HFFc6 (cell line): ENCODE measurements at places on chromosomes 7 and 10.
A peak's percentile ranks its signal among the peaks of the same experiment; 100 is the strongest.

GRCh38 chr7:101598422-101598985, 30.6 kb downstream of the MYL10 start:
- no peak overlapping the region for H3K27ac ChIP-seq
- DNase-seq, result no peak
- no peak overlapping the region for H3K4me3 ChIP-seq
- no peaks in the 10 kb centered on the region for H3K36me3 ChIP-seq
- peaks cover 6% of the 10 kb centered on the region for H3K27me3 ChIP-seq

GRCh38 chr10:7388602-7389001, 22.2 kb downstream of the SFMBT2 start:
- H3K27ac ChIP-seq, result no peak overlapping the region
- peaks cover 5% of the 10 kb centered on the region; the same call in 1 of the 2 replicates for H3K36me3 ChIP-seq
- H3K27me3 ChIP-seq, result no peaks in the 10 kb centered on the region; the same call in 1 of the 2 replicates
- DNase-seq, result no peak
- H3K4me3 ChIP-seq, result no peak overlapping the region

DNA sequence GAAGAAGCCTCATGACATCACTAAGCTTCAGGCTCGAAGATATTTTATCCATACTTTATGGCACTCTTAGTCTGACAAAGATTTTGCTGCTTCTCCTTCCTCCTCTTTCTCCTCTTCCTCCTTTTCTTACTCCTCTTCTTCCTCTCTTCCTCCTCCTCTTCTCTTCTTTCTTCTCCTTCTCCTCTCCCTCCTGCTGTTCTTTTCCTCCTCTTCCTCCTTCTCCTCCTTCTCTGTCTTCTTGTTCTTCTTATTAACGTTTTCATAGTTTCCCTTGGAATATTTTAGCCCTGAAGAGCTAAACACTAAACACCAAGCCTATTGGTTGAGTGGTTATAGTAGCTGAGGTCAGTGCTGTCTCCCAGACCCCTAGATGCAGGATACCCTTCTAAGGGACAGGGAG, 137.7 kb downstream of the CREB5 start:
- H3K4me3 ChIP-seq, result no peak overlapping the region
- peaks cover 2% of the 10 kb centered on the region; the same call in 1 of the 2 replicates for H3K27me3 ChIP-seq
- no peaks in the 10 kb centered on the region for H3K4me1 ChIP-seq
- DNase-seq, result no peak

GRCh38 chr7:39622609-39623008, 763 bp upstream of the RALA start:
- H3K4me3 ChIP-seq, result peak overlapping the region; percentile 95
- no peaks in the 10 kb centered on the region for H3K27me3 ChIP-seq
- peaks cover 16% of the 10 kb centered on the region; the same call in 1 of the 2 replicates for H3K36me3 ChIP-seq
- H3K4me1 ChIP-seq, result peaks cover 68% of the 10 kb centered on the region
- H3K27ac ChIP-seq, result peak overlapping the region; percentile 87
- no peak for DNase-seq

- H3K27me3 ChIP-seq, result peaks cover 3% of the 10 kb centered on the region; the same call in 1 of the 2 replicates
- no peak overlapping the region for H3K27ac ChIP-seq
- no peak for DNase-seq
- H3K4me3 ChIP-seq, result no peak overlapping the region
- H3K36me3 ChIP-seq, result no peaks in the 10 kb centered on the region
- H3K4me1 ChIP-seq, result no peaks in the 10 kb centered on the region
Observed at GRCh38 chr10:129933456-129934092, 30.5 kb downstream of the EBF3 start.

- 0 out of 2 replicates have a peak, but pooled peaks cover 10% of the 10 kb centered on the region for H3K36me3 ChIP-seq
- H3K4me3 ChIP-seq, result peak overlapping the region; percentile 93
- DNase-seq, result no peak
Observed at GRCh38 chr7:17297243-17297642, 1.2 kb upstream of the AHR start.

GRCh38 chr10:101617102-101617823, 29.1 kb downstream of the DPCD start:
- H3K27ac ChIP-seq, result no peak overlapping the region
- H3K4me1 ChIP-seq, result peaks cover 5% of the 10 kb centered on the region; the same call in 1 of the 2 replicates
- DNase-seq, result no peak
- H3K4me3 ChIP-seq, result no peak overlapping the region
- H3K27me3 ChIP-seq, result no peaks in the 10 kb centered on the region; the same call in 1 of the 2 replicates
- 0 out of 2 replicates have a peak, but pooled peaks cover 5% of the 10 kb centered on the region for H3K36me3 ChIP-seq

DNA sequence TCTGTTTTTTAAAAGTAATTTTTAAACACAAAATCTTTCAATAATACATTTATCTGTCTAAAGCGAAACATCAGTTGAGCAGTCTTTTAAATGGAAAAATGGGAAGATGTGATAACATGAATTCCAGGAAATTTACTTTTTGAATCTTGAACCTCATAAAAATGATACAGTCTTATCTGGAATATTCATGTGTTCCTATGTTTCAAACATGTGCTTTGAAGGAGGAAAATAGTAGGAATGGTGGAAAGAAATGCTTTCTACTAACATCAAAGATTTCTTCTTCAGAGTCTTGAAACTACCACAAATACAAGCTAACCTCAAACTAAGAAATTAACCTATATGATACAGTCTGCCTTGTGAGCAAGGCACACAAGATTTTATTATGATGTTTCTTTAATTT, 317.5 kb upstream of the SEMA3A start:
- H3K27me3 ChIP-seq, result peaks cover 2% of the 10 kb centered on the region; the same call in 1 of the 2 replicates
- DNase-seq, result no peak
- no peaks in the 10 kb centered on the region for H3K36me3 ChIP-seq
- peaks cover 35% of the 10 kb centered on the region for H3K4me1 ChIP-seq
- H3K27ac ChIP-seq, result no peak overlapping the region

GRCh38 chr10:11516431-11516746, 95.1 kb downstream of the USP6NL start:
- H3K27me3 ChIP-seq, result peaks cover under 1% of the 10 kb centered on the region; the same call in 1 of the 2 replicates
- no peak overlapping the region for H3K27ac ChIP-seq
- H3K4me1 ChIP-seq, result peaks cover 8% of the 10 kb centered on the region
- H3K4me3 ChIP-seq, result no peak overlapping the region

- H3K4me3 ChIP-seq, result no peak overlapping the region
- H3K36me3 ChIP-seq, result peaks cover 40% of the 10 kb centered on the region
- H3K27ac ChIP-seq, result no peak overlapping the region
- H3K27me3 ChIP-seq, result peaks cover 6% of the 10 kb centered on the region
- H3K4me1 ChIP-seq, result peaks cover 22% of the 10 kb centered on the region
Observed at GRCh38 chr10:569961-570627, 119.4 kb downstream of the DIP2C start.

DNA sequence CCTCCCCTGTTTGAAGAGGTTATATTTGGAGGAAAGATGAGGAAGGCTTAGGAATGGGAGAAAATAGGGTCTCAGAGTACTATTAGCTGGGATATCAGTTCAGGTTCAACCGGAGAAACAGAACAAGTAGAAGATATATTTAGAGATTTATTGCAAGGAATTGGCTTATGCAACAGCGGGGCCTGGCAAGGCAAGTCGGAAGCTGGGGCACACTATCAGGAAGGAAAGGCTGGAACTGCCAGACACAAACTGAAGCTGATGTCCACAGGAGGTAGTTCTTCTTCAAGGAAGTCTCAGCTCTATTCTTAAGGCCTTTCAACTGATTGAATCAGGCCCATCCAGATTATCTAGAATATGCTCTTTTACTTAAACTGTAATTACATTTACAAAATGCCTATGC, 939.6 kb upstream of the C7orf33 start:
- no peaks in the 10 kb centered on the region for H3K36me3 ChIP-seq
- H3K4me3 ChIP-seq, result no peak overlapping the region
- DNase-seq, result no peak
- no peaks in the 10 kb centered on the region; the same call in 1 of the 2 replicates for H3K4me1 ChIP-seq
- no peak overlapping the region for H3K27ac ChIP-seq

DNA sequence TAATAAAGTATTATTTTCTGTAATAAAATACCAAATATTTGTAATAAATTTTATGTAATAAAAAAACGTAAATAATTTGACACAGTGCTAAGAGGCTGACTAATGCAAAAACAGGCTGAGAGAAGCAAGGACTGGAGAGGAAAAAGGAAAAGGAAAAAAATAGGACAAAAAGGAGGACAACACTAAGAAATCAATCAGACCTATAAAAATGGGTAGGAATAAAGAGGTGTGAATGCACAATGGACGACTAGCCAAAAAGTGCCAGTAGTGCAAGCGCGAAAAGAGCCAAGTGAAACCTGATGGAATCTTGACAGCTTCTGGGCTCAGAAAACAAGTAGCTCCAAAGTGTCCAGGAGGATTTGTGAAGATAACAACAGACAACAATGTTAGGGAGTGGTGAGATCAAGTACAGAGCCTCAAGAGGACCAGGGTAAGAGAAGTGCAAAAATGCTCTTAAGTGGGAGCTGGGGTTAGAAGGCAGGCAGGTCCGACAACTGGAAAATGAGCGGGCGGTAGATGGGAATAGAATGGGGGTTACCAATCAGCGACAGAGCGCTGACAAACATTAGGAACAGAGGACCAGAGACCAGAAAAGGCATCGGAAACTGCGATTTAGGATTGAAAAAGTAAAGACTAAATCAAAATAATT, 1.2 kb downstream of the BRAF start:
- no peaks in the 10 kb centered on the region for H3K36me3 ChIP-seq
- no peak for DNase-seq
- H3K4me1 ChIP-seq, result peaks cover 11% of the 10 kb centered on the region
- H3K27ac ChIP-seq, result no peak overlapping the region

DNA sequence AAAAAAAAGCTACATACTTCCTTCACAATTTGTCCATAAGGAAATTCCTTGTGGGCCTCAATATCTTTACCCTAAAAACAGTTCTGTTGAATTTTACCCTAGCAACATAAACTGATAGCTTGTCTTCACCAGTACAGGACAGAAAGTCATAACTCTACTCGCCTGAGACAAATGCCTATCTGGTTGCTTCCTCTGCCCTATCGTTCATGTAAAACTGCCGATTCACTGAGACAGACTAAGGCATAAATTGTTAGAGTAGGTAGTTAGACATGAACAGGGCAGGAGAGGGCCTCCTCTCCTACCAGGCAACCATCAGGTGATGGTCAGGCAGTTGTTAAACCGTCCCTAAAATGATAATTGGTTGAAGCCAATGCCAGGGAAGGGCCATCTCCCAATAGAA, 25.0 kb downstream of the IFIT3 start:
- H3K27ac ChIP-seq, result peak overlapping the region; percentile 99
- no peak for DNase-seq
- H3K36me3 ChIP-seq, result peaks cover 9% of the 10 kb centered on the region
- no peaks in the 10 kb centered on the region; the same call in 1 of the 2 replicates for H3K27me3 ChIP-seq
- peak overlapping the region; percentile 85 for H3K4me3 ChIP-seq
- peaks cover 87% of the 10 kb centered on the region for H3K4me1 ChIP-seq

- H3K27me3 ChIP-seq, result peaks cover 2% of the 10 kb centered on the region; the same call in 1 of the 2 replicates
- H3K36me3 ChIP-seq, result peaks cover 13% of the 10 kb centered on the region; the same call in 1 of the 2 replicates
- H3K4me1 ChIP-seq, result peaks cover 29% of the 10 kb centered on the region
- DNase-seq, result peak; percentile 27
- no peak overlapping the region for H3K27ac ChIP-seq
Observed at GRCh38 chr7:117193564-117193963, 129.3 kb downstream of the WNT2 start.

DNA sequence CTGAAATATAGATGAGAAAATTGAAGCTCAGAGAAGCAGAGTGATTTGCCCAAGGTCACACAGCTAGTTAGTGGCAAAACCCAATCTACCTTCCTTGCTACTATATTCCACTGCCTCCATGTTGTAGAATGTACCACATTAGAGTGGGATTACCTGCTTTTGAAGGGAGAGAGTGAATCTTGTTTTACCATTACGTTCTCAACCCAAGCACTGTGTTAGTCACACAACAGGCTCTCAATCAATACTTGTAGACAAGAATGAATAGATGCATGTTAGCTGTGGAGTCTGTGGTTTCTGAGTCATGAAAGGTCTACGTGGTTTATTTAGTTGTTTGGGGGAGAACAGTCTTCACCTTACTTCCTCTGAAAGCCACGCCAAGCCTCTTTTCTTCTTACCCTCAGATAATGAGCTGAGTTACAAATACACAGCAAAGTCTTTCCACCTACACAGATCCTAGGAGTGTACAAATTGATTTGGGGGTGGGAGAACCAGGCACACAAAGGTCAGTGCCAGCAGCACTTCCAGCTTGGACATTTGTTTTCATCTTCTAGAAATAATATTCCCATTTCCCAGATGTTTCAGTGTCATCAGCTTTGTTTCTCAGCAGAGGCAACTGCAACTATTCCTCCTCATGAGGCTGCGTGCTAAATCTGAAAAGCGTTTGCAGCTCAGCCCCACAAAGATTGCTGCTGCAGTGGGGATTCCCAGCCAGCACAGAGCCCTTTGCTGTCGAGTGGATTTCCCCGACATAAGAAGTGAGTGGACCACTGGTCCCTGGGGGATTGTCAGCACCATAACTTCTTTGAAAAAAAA, 71.5 kb upstream of the ADO start:
- no peak overlapping the region for H3K4me3 ChIP-seq
- H3K27me3 ChIP-seq, result peaks cover 2% of the 10 kb centered on the region; the same call in 1 of the 2 replicates
- no peaks in the 10 kb centered on the region for H3K36me3 ChIP-seq
- peak; percentile 73 for DNase-seq
- peak overlapping the region; percentile 7; the same call in 1 of the 2 replicates for H3K27ac ChIP-seq

GRCh38 chr7:120400806-120401455, 128.0 kb downstream of the KCND2 start:
- no peaks in the 10 kb centered on the region for H3K36me3 ChIP-seq
- no peak for DNase-seq
- H3K27me3 ChIP-seq, result no peaks in the 10 kb centered on the region
- H3K4me3 ChIP-seq, result no peak overlapping the region
- no peak overlapping the region for H3K27ac ChIP-seq

GRCh38 chr10:15112657-15113056, 15.5 kb downstream of the RPP38 start:
- H3K27me3 ChIP-seq, result no peaks in the 10 kb centered on the region
- H3K27ac ChIP-seq, result no peak overlapping the region
- no peak overlapping the region for H3K4me3 ChIP-seq
- no peak for DNase-seq
- peaks cover 21% of the 10 kb centered on the region for H3K36me3 ChIP-seq
- peaks cover 14% of the 10 kb centered on the region for H3K4me1 ChIP-seq

GRCh38 chr10:48249004-48249762, 25.3 kb downstream of the FRMPD2 start:
- H3K4me3 ChIP-seq, result no peak overlapping the region
- H3K36me3 ChIP-seq, result no peaks in the 10 kb centered on the region
- H3K27ac ChIP-seq, result no peak overlapping the region

GRCh38 chr7:2104716-2105115, 128.0 kb downstream of the MAD1L1 start:
- H3K27ac ChIP-seq, result peak overlapping the region; percentile 81; the same call in 1 of the 2 replicates
- peaks cover 42% of the 10 kb centered on the region for H3K4me1 ChIP-seq
- peaks cover 5% of the 10 kb centered on the region for H3K36me3 ChIP-seq
- peaks cover 2% of the 10 kb centered on the region for H3K27me3 ChIP-seq
- no peak overlapping the region for H3K4me3 ChIP-seq
- no peak for DNase-seq

GRCh38 chr7:135645296-135645904, 16.9 kb upstream of the STMP1 start:
- H3K27me3 ChIP-seq, result no peaks in the 10 kb centered on the region
- peak; percentile 52 for DNase-seq
- no peak overlapping the region for H3K4me3 ChIP-seq
- H3K36me3 ChIP-seq, result peaks cover 6% of the 10 kb centered on the region
- H3K27ac ChIP-seq, result no peak overlapping the region
